T47D (cell line): ENCODE measurements at places on chromosomes 11 and 22.

DNA sequence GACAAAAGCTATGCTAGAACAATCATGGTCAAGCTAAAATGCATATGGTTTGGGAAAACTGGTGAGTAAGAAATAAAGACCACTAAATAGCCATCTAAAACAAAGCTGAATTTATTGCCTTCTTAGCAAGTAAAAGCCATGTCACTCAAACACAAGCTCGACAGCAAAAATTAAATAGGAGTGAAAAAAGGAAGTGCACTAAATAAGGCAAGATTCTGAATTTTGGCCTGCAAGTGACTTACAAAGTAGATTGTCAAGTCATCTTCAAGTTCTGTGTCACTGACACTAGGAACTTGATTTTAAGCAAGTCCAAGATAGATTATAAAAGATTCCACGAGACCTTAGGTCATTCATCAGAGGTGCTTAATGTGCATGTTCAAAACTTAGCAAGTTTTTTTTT lies 27.4 kb downstream of the TUG1 start:
- DNase-seq, result no peak

DNA sequence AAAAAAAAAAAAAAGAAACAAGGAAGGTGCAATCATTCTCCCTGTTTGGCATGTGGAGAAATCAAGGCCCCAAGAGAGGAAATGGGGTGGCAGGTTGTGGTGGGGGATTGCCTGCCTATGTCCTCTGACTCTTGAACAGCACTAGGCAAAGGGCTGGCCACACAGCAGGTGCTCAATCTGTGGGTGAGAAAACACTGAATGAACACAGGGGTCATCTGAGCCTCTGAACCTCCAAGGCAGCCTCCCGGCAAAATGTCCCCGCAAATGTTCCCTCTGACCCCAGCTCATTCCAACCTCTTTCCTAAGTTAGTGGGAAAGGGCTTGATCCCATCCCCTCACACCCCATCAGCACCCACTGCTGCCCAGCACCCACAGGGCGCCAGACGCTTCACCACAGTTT lies 4.6 kb downstream of the PLA2G6 start:
- no peak for DNase-seq

DNA sequence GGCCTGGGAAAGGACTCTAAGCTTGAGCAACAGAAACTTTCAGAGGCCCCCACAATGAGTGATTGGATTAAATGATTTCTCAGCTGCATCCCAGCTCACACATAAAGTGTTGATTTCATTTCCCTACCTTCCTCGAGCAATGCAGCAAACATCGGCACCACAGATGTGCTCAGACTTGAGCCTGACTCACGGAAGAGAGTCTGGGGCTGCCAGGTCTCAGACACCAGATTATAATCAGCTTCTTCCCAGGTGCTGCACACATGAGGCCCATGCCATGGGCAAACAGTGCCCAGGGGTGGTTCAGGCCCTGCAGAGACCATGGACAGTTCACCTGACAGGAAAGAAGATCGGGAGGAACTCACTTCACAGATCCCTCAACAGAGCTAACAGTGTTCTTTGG lies 226.6 kb upstream of the TENM4 start:
- no peak for DNase-seq

- DNase-seq, result no peak
These were observed 25.0 kb downstream of the METTL15 start for GRCh38 chr11:28133146-28133545.

GRCh38 chr11:98277251-98277912 lies 743.4 kb upstream of the CNTN5 start:
- DNase-seq, result no peak
